ENCODE measurements at places on chromosomes 6 and 20.
A peak's percentile ranks its signal among the peaks of the same experiment; 100 is the strongest.

- peak; percentile 44 for DNase-seq
Measured at GRCh38 chr20:44805979-44806620, 4.2 kb downstream of the RIMS4 start.

GRCh38 chr6:16162003-16162402 lies 33.1 kb downstream of the MYLIP start:
- DNase-seq: no peak

- no peak for DNase-seq
Measured at GRCh38 chr6:21070620-21071019, 522.9 kb upstream of the SOX4 start.

- DNase-seq: peak; percentile 80
Measured at GRCh38 chr20:48597521-48598302, 230.1 kb downstream of the PREX1 start.
